Glutamatergic neuron (in vitro differentiated cells): ENCODE measurements at places on chromosomes 11 and 22.

DNA sequence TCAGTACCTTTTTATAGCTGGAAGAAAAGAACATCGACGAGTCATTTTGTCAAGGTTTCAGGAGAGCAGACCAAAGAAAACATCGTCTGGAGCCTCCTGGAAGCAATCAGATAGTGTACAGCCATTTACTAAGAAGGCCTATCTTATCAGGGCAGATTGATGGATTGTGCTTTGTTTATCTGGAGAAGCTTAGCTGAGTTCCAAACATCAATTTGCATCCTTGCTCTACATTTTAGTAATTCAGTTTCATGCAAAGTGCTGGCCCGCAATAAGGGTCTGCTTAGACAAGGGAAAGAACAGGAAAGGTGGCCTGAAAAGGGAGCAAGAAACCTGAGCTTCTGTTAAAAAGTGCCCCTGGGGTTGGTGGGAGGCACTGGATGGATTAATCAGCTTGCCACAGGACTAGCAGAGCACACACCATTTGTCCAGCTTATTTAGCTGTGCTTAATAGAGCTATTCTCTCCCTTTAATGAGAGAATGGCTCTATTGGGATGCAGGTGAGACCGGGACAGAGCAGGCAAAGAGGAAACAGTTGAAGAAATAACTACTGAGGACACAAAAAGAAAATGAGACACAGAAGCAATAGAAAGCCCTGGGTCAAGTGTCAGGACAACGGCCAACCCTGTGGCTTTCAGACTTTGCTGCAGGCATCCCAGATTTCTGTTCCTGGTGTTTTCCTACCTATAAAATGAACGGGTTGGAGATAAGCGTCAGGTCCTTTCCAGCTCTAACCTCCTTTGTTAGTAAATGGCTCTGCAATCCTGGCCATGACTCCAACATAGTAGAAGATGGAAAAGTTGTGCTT, 122.1 kb upstream of the TTC12 start:
- no peak for DNase-seq

- DNase-seq = no peak
Observed at GRCh38 chr22:43498856-43499253, 87.0 kb downstream of the MPPED1 start.

DNA sequence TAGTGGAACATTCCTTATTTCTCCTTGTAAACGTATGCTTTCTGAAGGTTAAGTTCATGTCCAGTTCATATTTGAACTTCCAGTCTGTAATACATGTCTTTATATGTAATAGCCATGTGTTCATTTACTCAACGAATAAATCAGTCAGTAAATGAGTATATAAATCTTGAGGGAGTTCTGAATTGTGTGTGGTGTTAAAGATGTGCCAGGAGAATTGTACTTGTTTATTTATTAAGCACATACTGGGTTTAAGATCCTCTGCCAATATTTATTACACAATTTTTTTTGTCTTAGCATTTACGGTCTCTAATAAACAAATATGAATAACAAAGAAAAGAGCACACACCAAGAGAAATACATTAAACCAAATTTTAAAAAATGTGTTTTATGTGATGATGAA, 26.5 kb upstream of the CLMP start:
- no peak for DNase-seq

- DNase-seq = no peak
Observed at GRCh38 chr22:31281733-31282132, 10.6 kb downstream of the PIK3IP1 start.

DNA sequence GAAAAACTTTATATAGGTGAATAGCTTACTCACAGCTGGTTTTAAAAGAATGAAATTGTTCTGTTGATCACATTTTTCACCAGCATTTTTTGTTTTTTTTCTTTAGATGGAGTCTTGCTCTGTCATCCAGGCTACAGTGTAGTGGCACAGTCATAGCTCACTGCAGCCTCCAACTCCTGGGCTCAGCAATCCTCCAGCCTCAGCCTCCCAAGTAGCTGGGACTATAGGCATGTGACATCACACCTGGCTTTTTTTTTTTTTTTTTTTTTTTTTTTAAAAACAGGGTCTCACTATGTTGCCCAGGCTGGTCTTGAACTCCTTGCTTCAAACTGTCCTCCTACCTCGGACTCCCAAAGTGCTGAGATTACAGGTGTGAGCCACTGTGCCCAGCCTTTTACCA, 3.6 kb downstream of the PACS1 start:
- no peak for DNase-seq

DNA sequence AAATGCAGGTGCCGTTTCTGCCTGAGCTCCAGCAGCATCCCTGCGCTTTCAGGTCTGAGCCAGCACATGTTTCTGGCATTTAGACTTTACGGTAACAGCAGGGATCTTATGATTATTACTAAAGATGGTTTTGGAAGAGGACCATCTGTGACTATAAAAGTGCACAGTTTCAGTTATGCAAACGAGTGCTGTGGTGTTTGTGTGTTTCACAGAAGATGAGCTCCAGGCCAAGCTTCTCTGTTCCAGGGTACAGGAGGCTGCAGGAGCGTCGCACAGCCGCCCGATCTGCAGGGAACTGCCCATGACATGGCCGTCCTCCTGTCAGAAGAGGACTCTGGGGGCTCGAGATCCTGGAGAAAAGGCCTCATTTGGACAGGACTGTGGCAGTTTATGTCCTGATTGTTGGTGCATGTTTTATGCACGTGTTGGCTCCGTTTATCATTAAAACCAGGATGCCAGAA, 297.3 kb downstream of the TBC1D22A start:
- DNase-seq = no peak

GRCh38 chr11:61369372-61370348, 7.5 kb downstream of the TMEM138 start:
- DNase-seq = no peak

- DNase-seq = no peak
Observed at GRCh38 chr22:31538815-31539214, 42.5 kb downstream of the SFI1 start.

GRCh38 chr22:38940811-38941384, 16.5 kb upstream of the APOBEC3A start:
- DNase-seq = no peak

GRCh38 chr11:19715373-19715772, 2.7 kb downstream of the NAV2 start:
- DNase-seq = no peak

DNA sequence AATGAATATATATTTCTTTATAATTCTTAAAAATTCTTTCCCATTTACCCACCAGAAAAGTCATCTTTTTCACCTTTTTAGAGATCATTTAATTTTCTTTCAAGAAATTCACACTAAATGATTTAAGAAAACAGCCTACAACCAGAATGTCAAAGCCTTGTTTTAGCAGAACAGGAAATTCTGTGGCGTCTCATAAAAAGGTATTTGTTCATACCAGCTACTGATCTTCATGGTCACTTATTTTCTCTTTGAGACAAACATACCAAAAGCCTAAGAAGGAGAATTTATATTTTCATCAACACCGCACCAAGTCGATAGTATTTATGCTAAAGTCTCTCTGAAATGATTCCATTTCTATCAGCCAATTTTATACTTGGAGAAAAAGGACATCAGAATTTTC, 105.3 kb downstream of the ETS1 start:
- no peak for DNase-seq

DNA sequence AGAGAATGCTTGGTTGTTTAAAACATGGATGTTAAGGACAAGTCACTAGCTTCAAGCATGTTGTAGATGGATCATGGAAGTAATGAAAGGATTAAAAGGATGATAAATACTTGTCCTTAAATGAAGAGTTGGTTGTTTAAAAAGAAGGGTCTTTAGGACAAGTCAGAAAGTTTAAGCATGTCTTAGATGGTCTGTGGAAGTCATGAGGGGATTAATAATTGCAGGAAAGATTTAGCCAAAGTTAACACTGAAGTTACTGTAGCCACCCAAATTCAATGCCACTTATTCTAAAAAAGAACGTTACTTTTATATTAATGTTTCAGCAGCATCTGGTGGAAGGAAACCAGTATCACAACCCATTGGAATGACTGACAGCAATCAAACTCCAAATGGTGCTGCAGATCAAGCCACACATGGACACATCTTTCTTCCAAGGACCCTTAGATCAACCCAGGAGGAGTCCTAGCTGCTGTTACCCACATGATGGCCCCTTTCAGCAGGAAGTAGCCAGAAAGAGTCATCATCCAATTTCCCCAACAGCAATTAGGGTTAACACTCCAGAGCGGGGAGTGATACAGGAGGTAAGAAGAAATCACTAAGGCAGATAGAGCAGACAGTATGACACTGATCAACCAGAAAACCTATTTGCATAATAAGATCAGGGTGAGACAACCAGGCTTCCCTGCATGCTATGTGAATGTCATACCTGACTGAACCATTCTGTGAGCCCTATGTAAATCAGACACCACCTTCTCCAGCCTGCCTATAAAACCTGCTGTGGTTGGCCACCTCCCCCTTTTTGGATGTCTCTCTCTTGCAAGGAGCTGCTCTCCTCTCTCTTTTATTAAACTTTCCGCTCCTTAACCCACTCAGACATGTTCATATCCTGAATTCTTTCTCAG, 88.4 kb upstream of the GNAZ start:
- no peak for DNase-seq

- no peak for DNase-seq
Observed at GRCh38 chr11:119739975-119740374, 11.0 kb upstream of the NECTIN1 start.

GRCh38 chr11:62999649-63000048, 14.9 kb upstream of the SLC22A6 start:
- DNase-seq = no peak

GRCh38 chr11:125171974-125172373, 7.4 kb downstream of the PKNOX2 start:
- no peak for DNase-seq

DNA sequence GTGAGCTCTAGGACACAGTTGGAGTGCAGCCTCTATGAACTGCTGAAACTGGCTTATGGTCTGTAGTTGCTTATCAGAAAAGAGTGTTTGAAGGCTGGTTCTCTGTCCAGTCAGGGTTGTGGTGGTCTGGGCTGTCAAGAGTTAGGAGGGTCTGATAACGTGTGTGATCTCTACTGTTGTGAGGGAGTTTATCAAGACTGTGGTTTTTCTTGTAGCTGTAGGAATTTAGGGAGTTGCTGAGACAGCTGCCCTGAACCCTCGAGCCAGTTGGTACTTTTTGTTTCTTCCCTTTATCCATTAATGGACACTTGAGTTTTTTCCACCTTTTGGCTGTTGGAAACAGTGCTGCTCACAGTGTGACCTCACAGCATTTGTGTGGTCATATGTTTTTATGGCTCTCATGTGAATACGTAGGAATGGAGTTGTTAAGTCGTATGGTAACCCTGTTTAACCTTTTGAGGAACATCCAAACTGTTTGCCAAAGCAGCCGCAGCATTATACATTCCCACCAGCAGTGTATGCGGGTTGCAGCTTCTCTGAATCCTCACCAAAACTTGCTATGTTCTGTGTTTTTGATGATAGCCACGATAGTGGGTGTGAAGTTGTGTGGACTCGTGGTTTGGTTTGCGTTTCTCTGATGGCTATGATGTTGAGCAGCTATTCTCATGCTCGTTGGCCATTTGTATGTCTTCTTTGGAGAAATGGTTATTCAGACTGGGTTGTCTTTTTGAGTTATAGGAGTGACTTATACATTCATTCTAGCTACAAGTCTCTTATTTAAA, 20.9 kb upstream of the DGCR8 start:
- DNase-seq = no peak

GRCh38 chr11:67534070-67534679, 10.9 kb upstream of the CABP2 start:
- DNase-seq = no peak
